Naive B cell (primary cell): ENCODE measurements at places on chromosomes 1 and 21.

DNA sequence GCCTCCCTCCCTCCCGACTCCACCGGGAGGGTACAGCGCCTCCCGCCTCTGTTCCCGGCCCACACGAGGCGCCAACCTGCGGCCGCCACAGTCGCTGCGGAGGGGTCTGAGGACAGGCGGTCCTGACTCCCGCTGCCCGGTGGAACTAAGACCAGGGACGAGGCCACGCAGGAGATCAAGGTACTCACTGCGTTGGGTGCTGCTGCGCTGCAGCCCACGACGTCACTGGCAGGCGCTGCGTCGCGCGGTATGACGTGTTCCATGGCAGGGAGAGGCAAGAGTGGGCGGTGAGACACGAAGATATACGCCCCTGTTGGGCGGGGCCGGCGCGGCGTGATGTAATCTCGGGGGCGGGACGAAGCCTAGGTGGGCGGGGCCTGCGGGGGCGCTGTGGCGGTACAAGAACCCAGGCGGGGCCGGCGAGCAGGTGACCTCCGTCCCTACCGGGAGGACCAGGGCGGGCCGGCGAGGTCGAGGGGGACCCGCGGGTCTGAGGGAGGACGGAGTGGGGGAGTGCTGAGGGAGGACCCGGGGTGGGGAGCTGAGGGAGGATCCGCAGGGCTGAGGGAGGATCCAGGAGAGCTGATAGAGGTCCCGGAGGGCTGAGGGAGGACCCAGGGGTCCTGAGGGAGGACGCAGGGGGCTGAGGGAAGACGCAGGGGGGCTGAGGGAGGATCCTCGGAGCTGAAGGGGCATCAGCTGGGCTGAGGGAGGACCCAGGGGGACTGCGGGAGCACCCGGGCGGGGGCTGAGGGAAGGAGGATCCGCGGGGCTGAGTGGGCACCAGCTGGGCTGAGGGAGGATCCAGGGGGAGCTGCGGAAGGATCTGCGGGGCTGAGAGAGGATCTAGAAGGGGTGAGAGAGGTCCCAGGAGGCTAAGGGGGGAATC lies at the start of gene MRPL55:
Gene MRPL55 (minus strand): TSS at position 227 of the 889 bp plus-strand sequence. CDS start 1,039 bp downstream, outside the sequence.
- DNase-seq: peak; percentile 99

GRCh38 chr1:212498283-212499040 lies 65.7 kb downstream of the NENF start:
- DNase-seq: no peak

- no peak for DNase-seq
These were observed 455.5 kb upstream of the ADAMTS5 start for GRCh38 chr21:27422435-27422834.

- no peak for DNase-seq
These were observed 454.5 kb upstream of the NR5A2 start for GRCh38 chr1:199573047-199573446.

DNA sequence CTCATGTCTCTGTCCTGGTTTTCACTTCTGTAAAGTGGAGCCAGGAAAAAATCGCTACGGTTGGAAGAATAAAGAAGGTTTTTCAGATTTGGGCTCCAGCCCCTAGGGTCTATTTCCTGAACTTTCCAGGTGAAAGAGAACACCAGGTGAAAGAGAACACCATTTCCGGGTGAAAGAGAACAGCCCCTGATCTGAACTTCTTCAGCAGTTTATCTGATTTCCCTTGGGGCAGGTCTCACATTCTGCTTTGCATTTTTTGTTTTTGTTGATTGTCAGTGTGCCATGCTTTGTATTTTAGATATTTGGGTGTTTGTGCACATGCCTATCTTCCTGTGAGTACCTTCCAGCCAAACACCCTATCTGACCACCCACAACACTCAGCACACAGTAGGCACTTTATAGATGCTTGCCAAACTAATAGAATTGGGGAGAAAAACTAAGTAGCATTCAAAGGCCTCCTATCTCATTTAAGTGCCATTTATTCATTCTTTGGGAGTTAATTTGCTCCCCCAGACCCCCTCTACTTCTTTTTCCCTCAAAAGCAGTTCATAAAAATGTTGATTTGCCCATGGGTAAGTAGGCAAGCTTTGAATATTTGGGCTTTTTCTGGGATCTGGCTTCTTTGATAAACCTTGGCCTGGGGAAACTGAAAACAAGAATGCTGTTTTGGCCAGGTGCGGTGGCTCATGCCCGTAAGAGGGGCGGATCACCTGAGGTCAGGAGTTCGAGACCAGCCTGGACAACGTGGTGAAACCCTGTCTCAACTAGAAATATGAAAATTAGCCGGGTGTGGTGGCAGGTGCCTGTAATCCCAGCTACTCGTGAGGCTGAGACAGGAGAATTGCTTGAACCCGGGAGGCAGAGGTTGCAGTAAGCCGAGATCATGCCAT lies 2.2 kb downstream of the NAV1 start:
- DNase-seq: no peak
